ENCODE measurements at places on chromosomes 7 and 10. TPM values are rescaled to one million over a fixed set of nuclear protein-coding genes. Genes with fewer than 3 reads are reported as not detected.
A peak's percentile ranks its signal among the peaks of the same experiment; 100 is the strongest.

GRCh38 chr10:104340641-104341040 is 2.4 kb upstream of the ITPRIP start:
- peak; percentile 15 for DNase-seq

DNA sequence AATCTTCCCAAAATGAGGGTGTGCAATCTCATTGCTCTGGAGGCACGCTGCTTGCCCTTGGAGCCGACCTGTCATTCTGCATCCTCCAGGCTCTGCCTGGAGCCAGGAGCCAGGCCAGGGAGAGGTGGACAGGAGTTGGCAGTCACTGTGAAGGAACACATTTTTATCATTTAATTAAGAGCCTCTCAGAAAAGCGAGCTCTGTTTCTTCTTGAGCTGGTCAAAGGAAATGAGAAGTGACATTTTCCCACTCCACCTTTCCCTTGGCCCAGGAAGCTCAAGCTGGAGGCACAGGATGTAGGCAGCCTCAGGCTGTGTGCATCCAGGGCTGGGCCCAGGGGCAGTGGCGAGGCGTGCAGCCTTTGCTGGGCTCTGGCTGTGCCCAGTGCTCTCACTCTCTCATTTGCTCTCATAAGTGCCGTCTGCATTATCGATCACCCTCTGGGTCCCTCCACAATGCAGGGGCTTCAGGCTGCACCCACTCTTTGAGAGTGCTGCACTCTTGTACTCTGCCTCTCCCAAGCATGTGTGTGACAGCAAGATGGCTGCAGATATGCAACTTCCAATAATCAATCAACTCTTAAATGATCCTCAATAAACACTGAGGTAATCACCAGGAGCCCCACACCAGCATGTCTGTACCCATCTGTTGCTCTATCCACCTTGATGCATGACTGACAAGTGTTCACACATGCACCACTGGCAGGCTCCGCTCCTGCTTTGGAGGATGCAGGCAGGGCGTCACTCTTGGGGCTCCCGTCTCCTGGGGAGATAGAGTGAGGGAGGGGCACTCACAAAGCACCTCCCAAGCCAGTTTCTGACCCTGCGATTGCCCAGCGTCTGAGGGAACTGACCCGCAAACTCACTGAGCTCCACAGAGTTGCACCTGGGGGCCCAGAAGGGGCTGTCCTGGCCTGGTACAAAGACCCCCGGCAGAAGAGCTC is 171.4 kb downstream of the ZNF248 start:
- no peak for DNase-seq

Gene FERD3L
- not detected for total RNA-seq

Gene SRRM3
- 0.64 TPM for total RNA-seq

Gene IL6
- total RNA-seq: not detected

Gene C10orf143
- total RNA-seq: 3.1 TPM

- no peak for DNase-seq
These were observed 74.3 kb downstream of the GLI3 start for GRCh38 chr7:42162560-42163325.

Gene NAT16
- total RNA-seq: not detected

- DNase-seq: no peak
These were observed 162.3 kb downstream of the CAMK1D start for GRCh38 chr10:12511651-12512050.

DNA sequence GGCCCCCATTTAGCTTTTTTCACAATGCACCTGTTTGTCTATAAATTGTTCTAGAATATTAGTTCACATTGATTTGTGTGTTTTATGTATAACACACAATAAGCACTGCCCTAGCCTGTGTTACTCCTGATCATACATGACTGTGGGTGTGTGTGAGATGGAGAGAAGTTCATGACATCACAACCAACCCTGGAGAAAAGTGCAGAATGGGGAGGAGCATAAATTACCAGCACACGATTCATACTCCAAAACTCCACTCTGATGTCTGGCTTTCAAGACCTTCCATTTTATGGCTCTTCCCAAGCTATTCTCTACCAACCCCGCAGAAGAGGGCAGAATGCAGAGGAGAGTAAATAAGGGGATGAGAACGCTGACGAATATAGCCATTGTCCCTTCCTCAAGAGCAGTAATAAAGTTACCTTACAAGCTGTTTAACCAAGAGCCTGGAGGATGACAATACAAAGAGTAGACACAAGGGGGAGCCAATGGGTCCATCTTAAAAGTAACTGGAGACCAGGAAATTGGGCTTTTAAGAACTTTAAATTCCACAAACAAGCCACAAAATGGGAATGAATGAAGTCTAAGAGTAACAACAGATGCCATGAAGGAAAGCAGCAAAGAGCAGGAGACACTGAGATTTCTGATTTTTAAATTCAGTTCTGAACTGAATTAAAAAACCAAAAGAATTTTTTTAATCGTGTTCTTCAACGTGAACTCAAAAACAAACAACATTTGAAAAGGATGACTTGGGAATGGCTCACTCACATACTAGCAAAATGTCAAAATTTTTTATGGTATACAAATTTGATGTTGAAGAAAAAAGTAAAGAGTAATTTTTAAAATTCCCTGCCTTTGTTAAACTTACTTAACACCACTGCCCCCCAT is 159.6 kb downstream of the PARD3 start:
- DNase-seq: peak; percentile 85

DNA sequence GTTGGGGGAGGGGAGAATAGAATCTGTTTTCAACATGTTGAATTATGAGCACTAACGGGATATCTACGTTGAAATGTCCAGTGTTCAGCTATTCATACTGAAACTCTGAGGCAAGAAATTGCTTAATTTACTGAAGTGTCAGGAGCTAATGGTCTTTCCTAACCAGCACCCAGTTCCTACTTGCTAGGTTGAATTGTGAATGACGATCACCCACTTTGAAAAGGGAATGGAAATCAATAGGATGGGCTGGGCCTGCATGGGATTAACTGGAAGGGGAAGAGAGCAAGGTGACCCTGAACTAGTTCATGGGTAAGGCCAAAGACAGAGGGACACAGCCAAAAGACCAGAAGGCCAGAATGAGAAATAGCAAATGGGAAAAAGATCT is 51.3 kb downstream of the HIPK2 start:
- DNase-seq: no peak

DNA sequence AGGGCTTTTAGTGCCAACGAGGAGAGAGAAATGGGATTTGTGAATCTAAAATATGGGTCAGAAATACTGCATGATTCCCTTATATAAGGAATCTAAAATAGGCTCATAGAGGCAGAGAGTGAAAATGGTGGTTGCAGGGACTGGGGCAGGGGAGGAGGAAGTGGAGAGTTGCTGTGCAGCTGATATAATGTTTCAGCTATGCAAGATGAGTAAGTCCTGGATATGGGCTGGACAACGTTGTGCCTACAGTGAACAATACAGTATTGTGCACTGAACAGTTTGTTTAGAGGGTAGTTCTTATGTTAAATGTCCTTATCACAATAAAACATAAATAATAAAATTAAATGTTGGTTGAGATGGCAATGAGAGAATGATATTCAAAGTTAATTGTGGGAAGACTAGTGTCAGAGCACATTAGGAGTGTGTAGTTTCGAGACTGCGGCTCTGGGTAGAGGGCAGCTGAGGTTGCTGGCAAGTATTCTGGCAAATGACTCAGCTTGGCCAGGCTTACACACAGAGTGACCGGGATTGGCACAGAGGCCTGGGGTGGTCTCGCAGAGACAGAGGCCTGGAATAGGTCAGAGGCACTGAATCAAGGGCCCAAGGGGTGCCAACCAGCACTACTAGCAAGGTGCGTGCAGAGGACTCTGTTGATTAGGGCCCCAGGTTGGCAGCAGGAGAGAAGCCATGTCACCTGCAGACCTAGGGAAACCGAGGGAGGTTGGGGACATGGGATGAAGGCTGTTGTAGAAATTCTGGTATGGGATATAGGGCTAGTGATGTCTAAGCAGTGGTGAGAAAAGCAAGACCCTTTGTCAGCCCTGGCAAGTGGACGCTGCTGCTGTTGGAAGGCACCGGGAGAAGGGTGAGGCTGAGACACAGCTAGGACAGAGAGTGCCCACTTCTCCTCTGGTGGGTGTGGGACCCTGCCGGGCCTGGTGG is 2.8 kb upstream of the DEPP1 start:
- DNase-seq: no peak

DNA sequence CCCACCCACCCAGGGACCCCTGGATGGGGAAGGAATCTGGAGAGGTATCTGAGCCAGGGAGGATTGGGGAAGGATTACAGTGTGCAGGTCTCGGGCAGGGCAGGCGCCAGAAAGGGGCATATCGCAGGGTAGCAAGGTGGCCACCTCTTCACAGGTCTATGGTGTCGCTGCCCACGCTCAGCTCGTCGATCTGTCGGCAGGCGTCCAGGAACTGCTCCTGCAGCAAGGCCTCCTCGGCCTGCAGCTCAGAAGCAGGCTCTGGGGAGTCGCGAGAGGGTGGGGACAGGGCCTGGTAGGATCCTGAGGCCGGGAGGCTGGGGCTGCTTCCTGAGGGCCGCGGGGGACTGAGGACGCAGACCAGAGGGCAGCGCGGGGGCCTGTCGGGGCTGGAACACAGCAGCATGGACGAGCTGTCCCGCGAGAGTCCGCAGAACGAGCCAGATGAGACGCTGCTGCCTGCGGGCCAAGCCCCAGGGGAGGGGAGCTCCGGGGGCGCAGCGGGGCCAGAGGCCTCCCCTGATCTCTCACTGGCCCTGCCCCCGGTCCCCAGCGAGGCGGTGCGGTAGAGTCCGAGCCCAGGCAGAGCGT is 7.1 kb upstream of the RBM28 start:
- no peak for DNase-seq

GRCh38 chr10:3714967-3715366 is 70.0 kb downstream of the KLF6 start:
- no peak for DNase-seq

- no peak for DNase-seq
These were observed 18.0 kb upstream of the XPNPEP1 start for GRCh38 chr10:109941236-109941862.

Gene ANKRD1
- total RNA-seq: 0.32 TPM

Gene AKR1B1
- 24.9 TPM for total RNA-seq

GRCh38 chr10:96089670-96090462 is 40.2 kb upstream of the ZNF518A start:
- peak; percentile 92 for DNase-seq

GRCh38 chr10:12707461-12708185 is 293.9 kb downstream of the CCDC3 start:
- peak; percentile 49 for DNase-seq

- DNase-seq: no peak
These were observed 108.2 kb upstream of the FAM13C start for GRCh38 chr10:59470570-59470969.

Gene CDCA7L
- total RNA-seq: 35.8 TPM

- no peak for DNase-seq
These were observed 11.6 kb upstream of the SVIL start for GRCh38 chr10:29646238-29646902.

GRCh38 chr7:53350241-53350640 is 314.8 kb downstream of the POM121L12 start:
- peak; percentile 19 for DNase-seq

Gene EBLN1
- not detected for total RNA-seq

Gene CUX1
- total RNA-seq: 97.5 TPM

Gene PLPP4
- total RNA-seq: not detected

Gene ARL5B
- total RNA-seq: 31.2 TPM

GRCh38 chr10:32376097-32376496 is 29.1 kb upstream of the EPC1 start:
- DNase-seq: no peak

Gene OPN4
- not detected for total RNA-seq

DNA sequence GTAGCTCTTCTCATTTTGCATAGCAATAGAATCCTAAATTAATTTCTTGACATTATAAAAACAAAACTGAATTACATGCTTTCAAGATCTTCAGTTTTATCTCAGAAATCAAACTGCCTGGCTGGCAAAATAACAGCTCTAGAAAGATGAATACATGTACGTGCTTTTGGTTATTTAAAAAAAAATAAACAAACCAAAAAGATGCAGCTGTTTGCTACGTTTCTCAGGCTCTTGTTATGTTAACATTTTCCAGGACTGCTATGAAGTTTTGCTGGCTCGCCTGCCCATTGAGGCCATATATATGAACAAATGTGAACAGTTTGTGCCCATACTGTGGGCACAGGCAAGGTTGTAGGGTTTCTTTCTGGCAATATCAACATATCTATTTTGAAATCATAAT is 86.6 kb downstream of the ODAD2 start:
- DNase-seq: no peak

GRCh38 chr7:68507668-68508067 is 1090.6 kb upstream of the AUTS2 start:
- DNase-seq: no peak

- DNase-seq: no peak
These were observed 246.1 kb downstream of the AGMO start for GRCh38 chr7:15315678-15316077.

DNA sequence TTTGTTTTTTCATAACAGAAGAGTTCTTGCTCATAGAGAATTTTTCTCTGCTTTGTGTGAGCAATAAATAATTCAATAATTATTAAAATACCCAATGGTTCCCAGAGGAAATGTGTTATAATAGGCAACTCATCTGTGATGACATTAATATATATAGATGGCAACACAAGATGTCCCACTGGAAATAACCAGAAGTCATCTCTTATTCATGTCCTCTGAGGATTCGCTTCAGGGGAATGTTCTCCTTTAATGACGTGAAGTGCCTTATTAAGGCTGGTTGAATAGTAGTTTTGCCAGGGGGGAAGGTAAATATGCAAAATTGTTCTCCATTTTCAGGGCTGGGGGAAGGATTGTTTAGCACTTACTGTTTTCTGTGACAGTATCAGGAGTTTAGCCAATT is 3.1 kb downstream of the SLC39A12 start:
- no peak for DNase-seq

DNA sequence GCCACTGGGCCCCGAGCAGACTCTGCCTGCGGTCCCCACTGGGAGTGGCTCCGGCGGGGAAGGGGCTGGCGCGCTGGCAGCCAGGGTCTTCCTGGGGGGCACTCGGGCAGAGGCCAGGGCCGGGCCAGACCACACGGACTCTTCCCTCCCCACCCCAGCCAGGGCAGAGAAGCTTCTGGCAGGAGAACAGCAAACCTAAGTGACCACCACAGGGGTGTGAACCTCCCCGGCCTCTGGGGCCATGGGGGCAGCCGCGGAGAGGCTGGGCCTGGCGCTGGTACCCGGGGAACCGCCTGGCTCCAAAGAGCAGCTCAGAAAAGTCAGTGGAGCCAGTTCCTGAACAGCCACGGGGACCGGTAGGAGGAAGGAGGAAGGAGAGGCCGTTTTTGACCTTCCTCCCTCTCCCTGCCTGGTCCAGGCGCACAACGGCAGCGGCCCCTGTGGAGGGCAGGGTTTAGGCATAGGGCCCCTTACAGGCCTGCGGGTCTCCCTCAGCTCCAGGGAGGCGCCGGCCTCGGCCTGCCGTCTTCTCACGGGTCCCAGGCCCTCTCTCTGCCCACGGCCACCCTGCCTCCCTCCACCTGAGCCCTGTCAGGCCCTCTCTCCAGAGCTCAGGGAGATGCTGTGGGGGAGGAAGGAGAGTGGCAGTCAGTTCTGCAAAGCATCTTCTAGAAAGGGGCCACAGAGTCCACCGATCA is 51.8 kb downstream of the TMEM209 start:
- DNase-seq: peak; percentile 37
